ENCODE measurements at places on chromosomes 7 and 10.

DNA sequence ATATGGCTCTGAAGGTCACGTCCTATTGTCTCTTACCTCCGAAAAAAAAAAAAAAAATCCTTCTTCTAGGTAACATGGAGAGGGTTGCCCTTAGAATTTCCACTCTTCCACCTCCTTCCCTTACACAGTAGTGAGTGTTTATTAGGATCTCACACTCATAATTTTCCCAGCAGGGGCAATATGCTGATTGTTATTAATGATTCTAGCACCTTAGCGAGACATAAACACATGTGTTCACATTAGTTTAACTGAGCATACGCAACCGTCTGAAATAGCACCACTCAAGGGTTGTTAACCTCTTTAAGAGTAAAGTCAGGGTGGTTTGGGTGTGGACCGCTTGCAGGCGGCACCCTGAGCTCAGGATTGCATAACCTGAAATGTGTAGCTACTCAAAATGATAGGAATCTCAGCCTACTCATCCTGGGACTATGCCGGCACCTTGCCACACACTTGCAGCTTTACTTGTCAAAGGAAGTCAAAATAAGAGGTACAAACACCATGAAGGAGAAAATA lies 52.2 kb downstream of the CPEB3 start:
- DNase-seq: no peak

DNA sequence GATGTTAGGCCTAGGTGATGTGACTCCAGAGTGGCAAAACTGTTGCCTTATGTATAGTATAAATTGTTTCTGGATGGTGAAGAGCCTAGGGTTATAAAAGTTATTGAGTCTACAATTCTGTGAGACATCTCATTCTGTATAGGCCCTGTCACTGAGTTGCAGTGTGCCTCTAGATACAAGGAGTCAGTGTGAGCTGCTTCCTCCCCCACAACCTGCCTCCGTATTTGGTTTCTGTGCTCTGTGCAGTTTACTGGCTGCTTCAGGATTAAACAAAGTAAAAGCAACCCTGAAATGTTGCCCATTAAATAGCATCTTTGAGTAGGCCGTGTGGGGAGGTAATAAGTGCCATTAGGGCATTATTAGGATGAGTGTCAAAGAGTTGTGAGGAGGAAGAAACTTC lies 1.9 kb upstream of the IFRD1 start:
- no peak for DNase-seq

- DNase-seq: no peak
Observed at GRCh38 chr10:49096890-49097445, 18.4 kb downstream of the VSTM4 start.

DNA sequence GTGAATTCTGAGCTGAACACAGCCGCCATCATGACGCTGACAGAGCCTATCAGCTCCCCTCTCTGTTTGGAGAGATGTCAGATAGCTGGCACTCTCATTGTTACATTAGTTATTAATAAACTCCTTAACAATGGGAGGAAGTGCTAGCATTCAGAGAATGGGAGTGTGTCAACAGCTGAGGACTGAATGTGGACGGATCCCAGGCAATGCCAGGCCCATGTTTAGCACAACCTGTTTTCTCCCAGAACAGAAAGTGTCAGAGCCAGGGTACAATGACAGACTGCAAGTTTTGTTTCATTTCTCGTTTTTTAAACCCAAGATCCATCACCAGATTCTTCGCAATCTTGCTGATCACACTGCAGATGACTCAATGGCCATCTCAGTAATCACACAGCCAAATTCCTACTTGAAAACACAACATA lies 99.6 kb downstream of the PRPF18 start:
- no peak for DNase-seq

DNA sequence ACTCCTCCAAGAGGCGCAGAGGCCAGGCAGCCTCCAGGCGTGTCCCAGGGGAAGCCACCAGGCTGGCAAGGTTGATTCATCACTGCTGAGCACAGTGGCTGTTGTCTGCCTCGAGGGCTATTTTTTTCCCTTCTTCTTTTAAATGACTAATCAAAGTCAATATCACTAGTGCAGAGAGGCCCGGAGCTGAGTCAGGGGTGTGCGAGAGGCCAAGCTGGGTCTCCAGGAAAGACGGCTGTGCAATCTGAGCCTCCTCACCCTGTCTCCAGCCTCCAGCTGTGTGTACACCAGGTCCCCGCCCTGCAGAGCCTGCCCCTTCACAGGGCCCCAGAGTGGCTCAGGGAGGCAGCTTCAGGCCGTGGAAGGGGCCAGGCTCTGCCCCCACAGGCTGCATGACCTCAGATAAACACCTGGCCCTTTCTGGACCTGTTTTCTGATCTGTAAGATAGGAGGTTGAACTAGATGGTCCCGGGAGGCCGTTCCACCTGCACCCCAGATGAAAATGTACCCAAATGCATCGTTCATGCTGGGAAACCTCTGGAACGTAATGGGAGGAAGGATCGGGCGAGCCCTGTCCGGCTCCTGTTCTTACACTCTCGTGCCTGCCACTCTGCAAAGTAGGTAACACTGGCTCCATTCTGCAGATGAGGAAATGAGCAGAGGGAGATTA lies 3.7 kb downstream of the STX1A start:
- DNase-seq: peak; percentile 69

- no peak for DNase-seq
Observed at GRCh38 chr7:26182706-26183105, 17.8 kb downstream of the HNRNPA2B1 start.

- DNase-seq: no peak
Observed at GRCh38 chr10:76399226-76399625, 967.8 kb downstream of the LRMDA start.

DNA sequence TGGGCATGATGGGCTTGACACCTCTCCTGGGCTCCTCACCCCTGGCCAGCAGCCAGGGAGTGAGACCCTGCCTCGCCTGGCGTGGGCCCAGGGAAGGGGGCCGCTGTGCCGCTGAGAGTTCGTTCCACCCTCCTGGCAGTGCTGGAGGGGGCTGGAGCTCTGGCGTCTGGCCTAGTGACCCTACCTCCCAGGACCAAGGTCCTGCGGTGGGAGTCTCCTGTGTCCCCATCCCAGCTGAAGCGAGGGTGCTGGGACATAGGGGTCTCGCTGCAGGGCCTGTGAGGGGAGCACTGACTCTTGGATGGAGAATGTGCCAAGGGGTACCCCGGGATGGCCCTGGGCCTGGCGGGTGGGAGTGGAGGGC lies 1.2 kb downstream of the GTF2IRD1 start:
- no peak for DNase-seq

Data from aorta (tissue), 5 donors.